Hepatocyte (in vitro differentiated cells): ENCODE measurements at places on chromosomes 12 and 14. TPM values are rescaled to one million over a fixed set of nuclear protein-coding genes. Genes with fewer than 3 reads are reported as not detected.

DNA sequence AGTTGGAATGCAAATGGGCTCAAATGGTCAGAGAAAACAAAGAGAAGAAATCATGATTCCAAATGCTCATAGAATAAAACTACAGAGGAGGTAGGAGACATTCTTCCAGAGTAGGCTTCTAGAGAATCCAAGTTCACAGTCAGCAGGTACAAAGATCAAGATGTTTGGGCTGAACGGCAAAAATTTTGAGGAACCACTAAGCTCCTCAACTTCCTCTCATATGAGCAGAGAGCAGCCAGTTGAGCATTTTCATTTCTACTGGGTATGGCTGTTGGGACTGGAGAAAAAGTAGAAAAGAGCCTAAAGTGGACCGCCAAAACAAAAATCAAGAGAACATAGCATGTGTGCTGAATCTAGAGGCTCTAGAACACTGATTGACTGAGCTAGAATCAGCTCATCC is 73.8 kb upstream of the ARID2 start:
- DNase-seq: no peak

DNA sequence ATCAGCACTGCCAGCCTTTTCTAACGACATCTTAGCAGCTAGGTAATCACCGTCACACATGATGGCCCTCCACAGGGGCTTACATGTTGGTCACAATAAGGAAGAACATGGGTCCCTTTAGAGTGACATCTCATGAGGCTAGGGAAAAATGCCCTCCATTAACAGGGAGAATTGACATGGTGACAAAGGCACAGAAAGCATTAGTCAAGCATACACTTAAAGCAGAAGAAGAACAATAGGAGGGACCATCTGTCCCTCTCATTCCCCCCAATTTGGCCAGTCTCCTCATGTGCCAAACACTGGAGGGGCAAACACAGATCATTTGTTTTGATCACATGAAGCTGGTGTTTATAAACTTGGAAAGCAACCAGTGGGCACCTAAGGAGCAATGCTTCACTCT is 78.0 kb downstream of the GRIP1 start:
- no peak for DNase-seq

The KDM5A gene
- 43.6 and 54.7 TPM in 2 replicates for total RNA-seq

- DNase-seq: peak; percentile 68
Measured at GRCh38 chr12:25557830-25558436, 4.8 kb upstream of the LMNTD1 start.

The KRT86 gene
- not detected in 2 replicates for total RNA-seq

GRCh38 chr12:48037267-48037915 is 33.1 kb upstream of the COL2A1 start:
- DNase-seq: peak; percentile 79

- DNase-seq: peak; percentile 54
Measured at GRCh38 chr12:571795-572531, 91.3 kb downstream of the NINJ2 start.

DNA sequence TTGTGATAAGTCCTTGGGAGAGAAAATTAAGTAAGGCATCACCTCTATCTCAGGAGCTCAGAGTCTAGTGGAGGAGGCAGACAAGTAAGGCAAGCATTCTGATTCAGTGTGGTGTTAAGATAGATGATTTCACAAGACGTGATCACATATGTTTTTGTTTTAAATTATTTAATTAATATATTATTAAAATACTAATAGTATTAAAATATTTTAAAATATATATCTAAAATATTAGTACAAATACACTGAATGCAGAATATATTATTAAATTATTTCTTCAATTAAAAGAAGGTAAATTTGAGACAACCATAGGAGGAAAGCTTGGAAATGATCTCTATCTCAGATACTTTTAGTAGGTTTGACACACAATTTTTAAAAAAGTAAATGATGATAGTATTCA is 51.5 kb upstream of the ANO4 start:
- DNase-seq: no peak

DNA sequence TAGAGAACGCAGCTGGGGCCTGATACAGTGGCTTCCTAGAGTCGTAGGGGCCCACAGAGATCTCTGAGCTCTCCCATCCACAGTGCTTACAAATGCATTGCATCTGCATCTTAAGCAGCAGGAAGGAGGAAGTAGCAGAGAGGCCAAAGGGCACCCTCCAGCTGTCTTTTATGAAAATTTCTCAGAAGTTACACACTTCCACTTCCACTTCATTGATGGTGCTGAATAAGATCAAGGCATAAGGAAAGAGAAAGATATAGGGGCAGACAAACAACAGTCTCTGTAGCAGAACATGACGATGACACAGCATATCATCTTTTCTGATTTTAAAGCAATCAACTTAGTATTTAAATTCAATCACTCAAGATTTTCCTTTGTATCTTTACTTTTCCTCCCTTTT is 51.6 kb upstream of the ABCC9 start:
- DNase-seq: no peak

DNA sequence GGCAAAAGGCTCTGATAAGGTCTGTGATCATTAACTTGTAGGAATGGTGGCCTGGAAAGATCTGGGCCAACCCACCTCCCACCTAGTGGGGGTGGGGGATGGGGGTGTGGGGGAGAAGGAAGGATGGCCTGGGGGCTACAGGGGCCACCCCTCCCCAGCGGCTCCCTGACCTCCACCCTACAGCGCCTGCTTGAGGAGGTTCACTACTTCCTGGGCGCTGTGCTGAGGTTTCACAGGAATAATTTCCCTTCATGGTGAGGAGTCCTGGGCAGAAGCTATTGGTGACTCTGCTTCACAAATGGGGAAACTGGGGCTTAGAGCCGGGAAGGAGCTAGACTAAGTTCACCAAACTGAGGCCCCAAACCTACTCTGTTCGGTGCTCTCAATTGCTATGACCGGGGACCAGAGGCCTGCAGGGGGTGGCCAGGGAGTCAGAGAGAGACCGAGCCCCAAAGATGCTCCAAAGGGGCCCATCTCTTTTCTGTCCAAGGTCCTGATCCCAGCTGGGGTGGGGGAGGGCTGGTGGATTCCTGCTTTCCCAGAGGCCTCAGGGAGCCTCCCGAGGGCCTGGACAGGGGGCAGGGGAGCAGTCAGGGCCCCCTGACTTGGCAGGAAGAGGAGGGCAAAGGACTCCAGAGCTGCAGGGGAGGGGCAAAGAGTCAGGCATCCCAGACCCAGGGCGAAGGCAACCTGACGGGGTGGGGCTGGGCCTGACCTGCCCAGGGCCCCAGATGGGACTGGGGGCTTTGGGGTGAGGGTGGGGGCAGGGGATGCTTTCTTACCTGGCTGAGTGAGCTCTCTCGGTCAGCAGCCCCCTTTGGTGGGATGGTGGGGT is 1.7 kb downstream of the HNF1A start:
- DNase-seq: peak; percentile 86

DNA sequence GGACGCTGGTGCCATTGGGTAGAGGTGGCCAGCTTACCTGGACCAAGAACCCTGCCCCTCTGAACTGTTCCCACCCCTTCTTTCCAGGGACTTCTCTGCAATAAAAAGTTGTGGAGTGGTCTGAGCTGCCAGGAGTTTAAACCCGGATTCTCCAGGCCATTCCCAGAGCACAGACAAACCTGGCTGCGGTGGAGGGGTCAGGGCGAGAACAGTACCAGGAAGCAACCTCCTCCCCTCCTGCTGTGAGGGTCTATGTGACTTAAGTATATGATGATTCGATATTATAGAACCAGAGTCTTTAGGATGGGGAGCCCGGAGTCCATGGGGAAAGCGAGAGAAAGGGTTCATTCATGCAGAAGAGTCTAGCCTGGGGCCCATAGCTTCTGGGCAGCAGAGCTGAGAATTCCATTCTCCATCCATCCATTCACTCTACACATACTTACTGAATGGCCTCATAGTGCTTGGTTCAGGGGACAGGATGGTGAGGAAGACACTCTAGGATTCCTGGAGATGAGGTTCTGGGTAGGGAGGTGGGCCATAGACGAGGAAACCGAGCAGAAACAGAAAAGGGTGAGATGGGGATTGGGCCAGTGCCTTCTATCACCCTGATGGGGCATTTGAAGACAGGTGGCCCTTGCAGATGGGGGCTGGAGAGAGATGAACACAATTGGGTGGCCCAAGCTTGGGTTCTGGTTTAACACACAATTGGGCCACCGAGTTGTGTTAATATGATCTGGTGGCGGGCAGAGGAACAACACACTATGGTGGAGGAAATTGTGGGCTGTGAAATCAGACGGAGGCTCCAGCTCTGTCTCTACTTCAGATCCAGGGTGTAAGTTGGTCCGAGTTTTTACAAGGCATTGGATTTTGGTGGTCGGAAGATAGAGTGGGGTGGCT is 5.2 kb downstream of the KRT86 start:
- no peak for DNase-seq

The CCDC38 gene
- total RNA-seq: 0.48 TPM in 1 of 2 replicates, not detected in the other

DNA sequence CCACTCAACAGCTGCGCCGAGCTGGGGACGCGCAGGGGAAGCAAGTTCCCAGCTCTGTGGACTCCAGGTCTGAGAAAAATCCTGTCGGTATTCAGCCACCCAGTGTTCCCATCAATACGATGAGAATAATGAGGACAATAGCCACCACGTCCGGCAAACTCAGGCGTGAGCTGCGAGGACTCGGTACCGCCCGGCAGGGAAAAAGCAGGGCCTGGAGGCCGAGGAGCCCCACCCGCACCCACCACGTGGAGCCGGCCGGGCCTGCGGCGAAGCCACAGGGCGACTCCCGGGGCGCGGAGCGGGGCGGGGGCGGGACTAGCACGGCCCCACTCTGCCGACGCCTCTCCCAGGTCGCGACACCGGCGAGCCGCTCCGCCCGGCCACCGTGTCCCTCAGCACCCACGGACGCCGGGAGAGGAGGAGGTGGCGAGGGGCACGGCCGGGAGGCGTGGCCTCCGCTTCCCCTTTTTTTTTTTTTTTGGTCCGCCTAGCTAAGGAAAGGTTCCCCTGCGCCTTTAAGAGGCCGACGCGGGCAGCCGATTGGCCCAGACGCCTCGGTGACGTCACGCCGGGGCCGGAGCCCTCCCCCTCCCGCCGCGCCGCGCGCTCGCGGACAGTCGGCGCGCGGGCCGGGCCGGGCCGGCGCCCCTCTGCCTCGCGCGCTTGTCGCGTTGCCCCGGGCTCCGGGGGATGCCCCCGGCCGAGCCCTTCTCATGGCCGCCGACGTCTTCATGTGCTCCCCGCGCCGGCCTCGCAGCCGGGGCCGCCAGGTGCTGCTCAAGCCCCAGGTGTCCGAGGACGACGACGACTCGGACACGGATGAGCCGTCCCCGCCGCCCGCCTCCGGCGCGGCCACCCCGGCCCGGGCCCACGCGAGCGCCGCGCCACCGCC is at the start of gene MLXIP:
TSS of gene MLXIP (plus strand) at position 616 of the 892 bp plus-strand sequence. CDS start at position 714, 98 bp downstream.
- peak; percentile 98 for DNase-seq

The POTEG gene
- not detected in 2 replicates for total RNA-seq

DNA sequence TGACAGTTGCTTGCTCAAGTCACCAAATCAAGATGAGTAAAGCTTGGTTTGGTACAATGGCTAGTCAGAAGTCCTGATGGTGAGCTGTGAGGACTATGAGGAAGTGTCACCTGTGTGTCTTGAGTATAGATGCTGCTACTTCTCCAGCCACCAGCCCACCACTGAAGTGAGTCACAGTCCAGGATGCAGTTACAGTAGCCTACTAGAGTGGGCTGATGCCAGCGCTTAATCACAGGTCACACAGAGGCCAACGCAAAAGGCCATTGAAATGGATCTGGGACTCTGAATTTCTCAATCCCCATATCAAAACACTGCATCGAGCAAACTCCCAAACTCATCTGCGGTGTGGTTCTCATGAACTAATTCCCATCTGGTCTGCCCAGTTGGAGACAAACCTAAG is 223.1 kb downstream of the ANO6 start:
- DNase-seq: no peak

GRCh38 chr12:51706206-51706605 is 115.2 kb downstream of the SCN8A start:
- no peak for DNase-seq

GRCh38 chr14:61668282-61668681 is 27.0 kb upstream of the HIF1A start:
- no peak for DNase-seq

- DNase-seq: no peak
Measured at GRCh38 chr14:79540394-79540793, 670.9 kb downstream of the DIO2 start.

DNA sequence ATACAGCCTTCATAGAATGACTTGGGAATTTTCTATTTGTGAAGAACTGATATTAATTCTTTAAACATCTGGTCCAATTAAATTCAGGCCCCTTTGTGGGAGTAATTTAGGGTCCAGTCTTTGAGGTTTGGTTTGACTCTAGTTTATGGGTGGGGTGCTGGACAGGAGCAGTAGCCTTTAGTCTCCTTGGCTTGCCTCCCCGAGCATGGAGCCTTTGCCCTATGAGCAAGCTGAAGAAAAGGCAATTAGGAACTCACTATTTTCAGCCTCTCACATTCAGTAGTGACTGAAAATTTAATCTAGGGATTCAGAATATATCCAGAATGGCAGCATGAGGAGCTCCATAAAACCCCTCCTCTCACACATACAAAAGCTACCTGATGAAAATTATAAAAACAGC is 161.1 kb downstream of the TRHDE start:
- DNase-seq: no peak

DNA sequence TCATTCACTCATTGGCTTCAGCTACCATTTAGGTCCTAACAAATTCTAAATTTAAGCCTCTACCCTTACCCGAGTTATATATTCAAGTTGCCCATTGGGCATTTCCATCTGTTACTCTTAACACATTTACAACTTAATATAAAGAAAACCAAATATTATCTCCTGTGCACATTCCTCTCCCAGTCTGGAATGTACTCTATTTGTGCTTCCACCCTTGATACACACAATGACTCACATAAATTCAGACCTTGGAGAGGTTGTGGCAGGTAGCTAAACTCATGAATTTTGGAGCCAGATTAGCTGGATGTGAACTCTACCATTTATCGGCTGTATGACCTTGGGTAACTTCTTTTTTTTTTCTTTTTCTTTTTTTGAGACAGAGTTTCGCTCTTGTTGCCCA is 51.1 kb downstream of the BRMS1L start:
- peak; percentile 15 for DNase-seq

The ADAMTS20 gene
- total RNA-seq: 0.36 and 1.2 TPM in 2 replicates

DNA sequence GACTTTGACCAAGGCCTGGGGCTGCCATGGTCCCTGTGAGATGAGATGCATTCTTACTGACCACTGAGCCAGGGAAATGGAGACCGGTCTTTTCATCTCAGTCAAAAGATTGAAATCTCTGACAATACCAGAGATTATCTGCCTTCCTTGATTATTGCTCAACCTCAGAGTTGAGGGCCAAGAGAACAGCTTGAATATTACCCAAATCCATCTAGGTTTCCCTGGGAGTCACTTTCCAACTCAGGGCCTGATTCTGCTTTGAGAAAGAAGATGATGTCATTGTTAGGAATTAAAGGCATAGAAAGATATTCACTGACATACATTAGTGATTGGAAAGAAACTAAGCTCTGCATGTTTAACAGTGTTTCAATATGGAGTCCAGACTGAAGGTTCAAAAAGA is 515.9 kb upstream of the TBX3 start:
- DNase-seq: no peak

The ANO4 gene
- 2.3 and 2.6 TPM in 2 replicates for total RNA-seq

The CLEC4D gene
- total RNA-seq: 0.10 TPM in 1 of 2 replicates, not detected in the other

GRCh38 chr12:74514098-74514872 is 23.4 kb upstream of the ATXN7L3B start:
- DNase-seq: no peak

The STYK1 gene
- 0.48 and 3.6 TPM in 2 replicates for total RNA-seq

GRCh38 chr12:2194060-2194459 is 141.3 kb downstream of the CACNA1C start:
- no peak for DNase-seq
